ENCODE measurements at places on chromosomes 5 and 9. TPM values are rescaled to one million over a fixed set of nuclear protein-coding genes. Genes with fewer than 3 reads are reported as not detected.

LEAP2 gene
- 1.4 TPM for total RNA-seq

DNA sequence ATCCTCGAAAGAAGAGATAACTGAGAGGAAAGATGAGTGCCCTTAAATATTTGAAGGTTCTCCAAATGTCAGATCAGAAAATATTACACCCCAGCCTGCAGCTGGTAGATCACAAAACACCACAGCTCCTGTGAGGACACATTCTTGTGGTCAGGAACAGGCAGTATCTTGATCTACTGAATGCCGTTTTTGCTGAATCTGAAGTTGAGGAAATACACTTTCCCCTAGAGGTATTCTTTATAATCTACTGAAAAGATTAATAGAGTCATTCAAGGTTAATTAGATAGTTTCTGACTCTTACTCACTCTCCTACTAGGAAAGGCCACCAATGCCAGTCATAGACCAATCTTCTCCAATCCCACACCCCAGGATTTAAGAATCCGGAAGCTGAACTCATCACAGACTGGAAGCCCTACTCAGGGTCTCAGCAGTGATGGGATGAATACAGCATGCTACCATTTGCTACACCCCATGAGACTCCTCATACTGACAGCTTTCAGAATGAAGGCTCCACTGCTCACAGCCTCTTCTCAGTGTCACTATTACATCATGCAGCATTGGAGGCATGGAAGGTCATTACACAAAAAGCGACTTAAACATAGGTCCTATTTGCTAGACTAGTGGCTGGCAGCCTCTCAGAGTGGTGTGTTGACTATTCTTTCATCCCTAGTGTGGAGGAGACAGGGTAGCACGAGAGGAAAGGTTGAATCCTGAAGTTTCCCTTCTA is 143.9 kb upstream of the SLC1A3 start:
- no peaks in the 10 kb centered on the region for H3K36me3 ChIP-seq
- no peaks in the 10 kb centered on the region for H3K27me3 ChIP-seq
- no peaks in the 10 kb centered on the region for H3K4me1 ChIP-seq
- no peak for DNase-seq
- no peak overlapping the region for H3K27ac ChIP-seq

DNA sequence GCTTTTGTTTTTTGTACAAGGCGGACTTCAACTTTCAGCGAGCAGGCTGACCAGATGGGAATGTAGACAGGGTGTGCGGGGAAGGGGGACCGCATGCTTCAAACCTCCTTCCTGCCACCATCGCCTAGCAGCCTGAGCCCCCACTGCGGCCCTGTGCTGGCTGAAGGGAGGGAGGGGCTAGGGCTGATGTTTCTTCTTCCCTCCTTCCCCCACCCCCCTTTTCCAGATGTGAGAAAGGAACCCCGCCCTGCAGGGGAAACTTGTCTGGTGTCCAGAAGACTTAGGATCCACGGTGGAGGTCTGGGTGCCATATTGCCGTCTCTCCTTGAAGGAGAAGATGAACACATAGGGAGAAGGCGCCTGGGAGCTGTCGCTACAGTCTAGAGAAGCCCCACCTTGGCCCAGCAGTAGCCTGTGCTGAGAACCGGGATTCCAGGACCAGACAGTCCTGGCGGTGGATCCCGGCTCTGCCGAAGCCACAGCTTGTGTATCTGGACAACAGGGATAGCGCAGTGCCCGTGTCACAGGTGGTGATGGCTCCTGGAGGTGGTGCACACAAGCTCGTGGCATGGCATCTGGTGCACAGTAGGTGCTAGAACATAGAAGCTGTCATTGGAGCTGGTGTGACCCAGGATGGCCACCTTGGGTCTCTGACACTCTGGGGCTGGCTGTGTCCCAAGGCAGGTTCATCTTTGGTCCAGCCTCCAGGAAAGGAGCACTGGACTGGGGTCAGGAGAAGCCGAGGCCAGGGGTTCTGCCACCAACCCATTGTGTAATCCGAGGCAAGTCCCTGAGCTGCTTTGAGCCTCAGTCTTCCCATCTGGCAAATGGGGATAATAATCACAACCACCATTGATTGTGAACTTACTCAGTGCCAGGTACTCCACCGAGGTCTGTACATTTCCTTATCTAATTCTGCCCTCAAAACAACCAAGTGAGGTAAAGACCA is 205.6 kb downstream of the C9orf50 start:
- no peaks in the 10 kb centered on the region for H3K36me3 ChIP-seq
- H3K4me1 ChIP-seq, result peaks cover 39% of the 10 kb centered on the region
- peak overlapping the region; percentile 95 for H3K27ac ChIP-seq
- no peak overlapping the region for H3K4me3 ChIP-seq
- DNase-seq, result no peak
- H3K27me3 ChIP-seq, result no peaks in the 10 kb centered on the region

GRCh38 chr5:41213340-41213739 is at the start of gene C6:
Gene C6, minus strand, starts transcription at chr5:41213532. Its CDS starts 10,302 bp downstream, at chr5:41203230.
- H3K27me3 ChIP-seq, result no peaks in the 10 kb centered on the region
- no peak within 1 kb of the TSS for H3K4me3 ChIP-seq
- no peaks in the 10 kb centered on the region for H3K36me3 ChIP-seq

DNA sequence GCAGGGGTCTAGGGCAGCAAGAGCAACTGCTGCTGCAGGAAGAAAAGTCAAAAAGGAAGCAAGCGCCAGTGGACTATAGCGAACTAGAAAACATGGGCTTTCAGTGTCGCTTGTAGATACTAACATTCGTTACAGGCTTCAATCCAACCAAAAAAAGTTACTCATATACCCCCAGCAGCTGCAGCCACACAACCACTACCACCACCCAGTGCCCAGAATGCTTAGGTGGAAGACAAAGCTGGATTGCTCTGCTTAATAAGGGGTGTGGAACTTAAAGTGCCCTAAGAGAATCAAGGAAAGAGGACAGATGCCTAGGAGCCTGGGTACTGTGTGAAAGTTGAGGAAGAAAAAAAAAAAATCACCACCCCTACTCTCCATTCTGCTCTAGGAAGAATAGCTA is 203.6 kb downstream of the ELAVL2 start:
- H3K27me3 ChIP-seq, result no peaks in the 10 kb centered on the region
- H3K4me1 ChIP-seq, result no peaks in the 10 kb centered on the region
- DNase-seq, result no peak
- no peak overlapping the region for H3K4me3 ChIP-seq
- H3K36me3 ChIP-seq, result no peaks in the 10 kb centered on the region
- no peak overlapping the region for H3K27ac ChIP-seq

- no peaks in the 10 kb centered on the region for H3K4me1 ChIP-seq
- no peak overlapping the region for H3K4me3 ChIP-seq
- DNase-seq, result peak; percentile 35
- H3K36me3 ChIP-seq, result no peaks in the 10 kb centered on the region
These were observed 95.7 kb downstream of the TTC39B start for GRCh38 chr9:15211160-15211814.

GRCh38 chr5:142929587-142929986 is 159.4 kb downstream of the ARHGAP26 start:
- H3K27ac ChIP-seq, result no peak overlapping the region
- H3K4me1 ChIP-seq, result no peaks in the 10 kb centered on the region
- no peaks in the 10 kb centered on the region for H3K27me3 ChIP-seq
- no peak overlapping the region for H3K4me3 ChIP-seq
- H3K36me3 ChIP-seq, result peaks cover 3% of the 10 kb centered on the region

GRCh38 chr5:57199866-57200265 is 26.0 kb downstream of the GPBP1 start:
- no peak overlapping the region for H3K27ac ChIP-seq
- H3K4me3 ChIP-seq, result no peak overlapping the region
- no peaks in the 10 kb centered on the region for H3K36me3 ChIP-seq

GRCh38 chr9:94443032-94443722 is 111.7 kb upstream of the PCAT7 start:
- no peak for DNase-seq
- no peaks in the 10 kb centered on the region for H3K27me3 ChIP-seq
- H3K4me3 ChIP-seq, result no peak overlapping the region
- no peak overlapping the region for H3K27ac ChIP-seq
- H3K4me1 ChIP-seq, result no peaks in the 10 kb centered on the region

- no peak for DNase-seq
- H3K27ac ChIP-seq, result no peak overlapping the region
- H3K4me1 ChIP-seq, result no peaks in the 10 kb centered on the region
- no peak overlapping the region for H3K4me3 ChIP-seq
These were observed 333.7 kb downstream of the PDE4D start for GRCh38 chr5:59559847-59560246.

TOPORS gene
- 21.2 TPM for total RNA-seq

DNA sequence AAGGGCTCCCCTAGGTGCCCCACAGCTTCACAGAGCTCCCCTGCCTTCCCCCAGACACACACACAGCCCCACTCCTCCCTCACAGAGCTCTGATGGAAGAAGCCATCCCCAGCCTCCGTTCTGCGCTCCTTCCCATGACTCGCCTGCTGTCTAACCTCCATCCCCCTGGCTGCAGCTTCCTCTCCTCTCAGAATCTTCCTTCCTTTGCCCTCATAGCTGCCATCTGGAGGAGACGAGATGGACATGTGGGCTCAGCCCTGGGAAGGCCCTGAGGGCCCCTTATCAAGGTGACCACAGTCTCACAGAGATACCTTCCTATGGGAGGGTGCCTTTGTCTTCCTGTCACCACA is 94.3 kb downstream of the PCDH1 start:
- no peak for DNase-seq
- H3K36me3 ChIP-seq, result no peaks in the 10 kb centered on the region
- no peaks in the 10 kb centered on the region for H3K4me1 ChIP-seq

Data from Panc1 (cell line).